ENCODE measurements at places on chromosomes 6 and 20. TPM values are rescaled to one million over a fixed set of nuclear protein-coding genes. Genes with fewer than 3 reads are reported as not detected.

BCAS1 gene
- 0.09 TPM for total RNA-seq

COL21A1 gene
- not detected for total RNA-seq

DNA sequence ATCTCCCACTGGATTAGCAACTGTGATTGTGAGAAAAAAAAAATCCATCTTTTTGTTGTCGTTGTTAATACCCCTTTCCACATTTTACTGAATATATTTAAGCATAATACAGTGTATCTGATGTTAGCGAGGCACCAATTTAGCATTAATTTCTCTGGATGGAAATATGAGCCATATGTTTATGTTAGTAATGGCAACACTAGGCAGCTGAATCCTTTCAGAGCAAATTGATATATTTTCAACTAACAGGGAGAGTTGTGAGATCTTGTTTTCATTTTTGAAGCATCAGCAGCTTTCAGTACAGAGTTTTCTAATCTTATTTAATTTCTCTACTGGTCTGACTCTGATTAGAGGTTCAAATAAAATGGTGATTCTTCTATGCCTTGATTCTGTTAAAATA lies 84.8 kb upstream of the HDAC2 start:
- H3K4me1 ChIP-seq = no peaks in the 10 kb centered on the region
- H3K27ac ChIP-seq = no peak overlapping the region
- H3K36me3 ChIP-seq = no peaks in the 10 kb centered on the region
- no peak for DNase-seq

RIN2 gene
- total RNA-seq = 0.25 TPM

ARMC12 gene
- total RNA-seq = 0.97 TPM

ACTL10 gene
- 4.4 TPM for total RNA-seq

GRCh38 chr20:63572788-63573646 lies 1.0 kb downstream of the HELZ2 start:
- peak overlapping the region; percentile 95 for H3K27ac ChIP-seq
- DNase-seq = peak; percentile 45
- H3K4me3 ChIP-seq = peak overlapping the region; percentile 91
- peaks cover 3% of the 10 kb centered on the region for H3K36me3 ChIP-seq

DNAH8 gene
- 0.06 TPM for total RNA-seq

- no peaks in the 10 kb centered on the region for H3K36me3 ChIP-seq
- DNase-seq = no peak
- peaks cover 2% of the 10 kb centered on the region for H3K27me3 ChIP-seq
- peaks cover 11% of the 10 kb centered on the region for H3K4me1 ChIP-seq
- H3K4me3 ChIP-seq = no peak overlapping the region
These were observed 23.2 kb upstream of the AIG1 start for GRCh38 chr6:143037470-143037869.

- H3K36me3 ChIP-seq = no peaks in the 10 kb centered on the region
- H3K27me3 ChIP-seq = peaks cover 67% of the 10 kb centered on the region
- no peak within 1 kb of the TSS for H3K27ac ChIP-seq
- DNase-seq = peak; percentile 71
- peak within 1 kb of the TSS; percentile 81 for H3K4me3 ChIP-seq
These were observed at the start of gene POM121L2 for GRCh38 chr6:27312146-27312949. Gene POM121L2, minus strand, starts transcription at chr6:27312273. Its CDS starts 103 bp downstream, at chr6:27312170.

- H3K4me3 ChIP-seq = no peak overlapping the region
- no peak overlapping the region for H3K27ac ChIP-seq
- peaks cover 85% of the 10 kb centered on the region for H3K27me3 ChIP-seq
- H3K36me3 ChIP-seq = peaks cover 2% of the 10 kb centered on the region
These were observed 7.4 kb downstream of the POU3F2 start for GRCh38 chr6:98841621-98842341.

- no peaks in the 10 kb centered on the region for H3K36me3 ChIP-seq
- H3K4me1 ChIP-seq = no peaks in the 10 kb centered on the region
- no peak overlapping the region for H3K4me3 ChIP-seq
- no peak overlapping the region for H3K27ac ChIP-seq
- DNase-seq = no peak
- H3K27me3 ChIP-seq = no peaks in the 10 kb centered on the region
These were observed 1143.9 kb upstream of the GJE1 start for GRCh38 chr6:140988780-140989179.

TRIM15 gene
- not detected for total RNA-seq

DNA sequence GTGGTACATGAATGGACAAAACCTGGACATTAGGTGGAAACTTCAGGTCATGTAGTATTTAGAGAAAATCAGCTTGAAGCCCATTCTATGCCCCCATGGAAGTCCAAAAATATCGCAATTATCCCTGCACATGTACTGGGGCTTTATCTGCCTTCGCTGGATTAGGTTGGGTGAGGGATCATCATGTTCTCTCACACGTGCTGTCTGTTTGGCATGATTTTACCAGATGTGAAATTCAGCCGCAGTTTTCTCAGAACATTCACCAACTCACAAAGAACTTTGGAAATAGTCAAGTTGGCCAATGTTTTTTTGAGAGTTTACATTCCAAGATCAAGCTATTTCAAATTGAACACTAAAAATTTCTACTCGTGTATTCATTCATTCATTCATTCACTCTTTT lies 459.8 kb upstream of the CITED2 start:
- no peaks in the 10 kb centered on the region for H3K36me3 ChIP-seq
- H3K4me1 ChIP-seq = no peaks in the 10 kb centered on the region
- no peak overlapping the region for H3K27ac ChIP-seq
- no peaks in the 10 kb centered on the region for H3K27me3 ChIP-seq
- DNase-seq = no peak

DNA sequence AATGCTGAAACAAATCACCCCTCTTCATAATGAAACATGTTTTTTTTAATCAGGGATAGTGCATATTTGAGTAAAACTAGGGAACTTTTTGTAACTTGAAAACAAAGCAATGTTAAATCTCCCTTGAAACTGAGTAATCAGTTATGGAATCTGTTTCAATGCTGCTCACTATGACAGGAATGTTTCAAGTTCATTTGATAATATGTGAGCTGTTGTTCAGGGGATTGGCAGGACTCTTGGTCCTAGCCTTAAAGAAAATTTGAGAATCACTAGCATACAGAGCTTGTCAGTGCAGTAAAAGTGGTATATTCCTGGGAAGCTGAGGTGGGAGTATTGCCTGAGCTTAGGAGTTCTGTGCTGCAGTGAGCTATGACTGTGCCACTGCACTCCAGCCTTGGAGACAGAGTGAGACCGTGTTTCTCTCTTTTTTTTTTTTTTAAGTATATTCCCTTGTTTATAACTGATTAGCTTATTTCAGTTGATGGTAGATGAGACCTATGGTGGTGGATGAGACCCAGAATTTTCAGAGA lies 21.6 kb upstream of the CALHM6 start:
- DNase-seq = no peak
- H3K4me3 ChIP-seq = no peak overlapping the region
- H3K27ac ChIP-seq = no peak overlapping the region
- H3K4me1 ChIP-seq = peaks cover 5% of the 10 kb centered on the region

- no peak overlapping the region for H3K27ac ChIP-seq
- peaks cover 4% of the 10 kb centered on the region for H3K36me3 ChIP-seq
- DNase-seq = no peak
- H3K4me1 ChIP-seq = peaks cover 35% of the 10 kb centered on the region
These were observed 3.2 kb downstream of the SESN1 start for GRCh38 chr6:109091314-109092024.

All from activated naive CD8-positive, alpha-beta T cell treated with anti-CD3 and anti-CD28 coated beads, Interleukin-2, amount 10 ng/mL, durations not matched to agents 7 days and 5 days (primary cell).